Dermis microvascular lymphatic vessel endothelial cell (primary cell): ENCODE measurements at places on chromosomes 12 and 14. TPM values are rescaled to one million over a fixed set of nuclear protein-coding genes. Genes with fewer than 3 reads are reported as not detected.
A peak's percentile ranks its signal among the peaks of the same experiment; 100 is the strongest.

- DNase-seq, result no peak
These were observed 145.5 kb upstream of the CDKN3 start for GRCh38 chr14:54251356-54251755.

- DNase-seq, result peak; percentile 74
These were observed 1.4 kb downstream of the SYNE3 start for GRCh38 chr14:95515080-95515489.

The ANO4 gene
- total RNA-seq, result 1.5 and 1.7 TPM in 2 replicates

GRCh38 chr14:70885343-70886022 is 21.8 kb upstream of the PCNX1 start:
- DNase-seq, result no peak

The CDCA3 gene
- 5.7 and 11.8 TPM in 2 replicates for total RNA-seq
